Activated naive CD4-positive, alpha-beta T cell treated with anti-CD3 and anti-CD28 coated beads for 36 hours (primary cell): ENCODE measurements at places on chromosomes 4 and X.

- DNase-seq, result peak; percentile 56
These were observed 180.4 kb downstream of the CPEB2 start for GRCh38 chr4:15182600-15183220.

DNA sequence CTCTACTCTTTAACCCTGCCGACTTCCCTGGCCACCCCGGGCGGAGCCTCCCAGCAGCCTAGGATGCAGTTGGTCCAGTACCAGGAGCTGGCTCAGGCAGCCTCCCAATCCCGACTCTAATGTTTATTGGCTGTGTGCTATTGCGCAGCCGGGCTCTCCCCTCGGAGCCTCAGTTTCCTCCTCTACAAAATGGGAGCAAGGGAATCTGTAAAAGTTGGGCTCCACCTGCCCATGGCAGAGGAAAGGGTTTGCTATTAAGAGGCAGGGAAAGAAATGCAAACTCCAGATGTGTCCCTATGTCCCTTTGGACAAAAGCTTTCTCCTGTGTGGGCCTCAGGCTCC lies 140.8 kb upstream of the PJA1 start:
- DNase-seq, result no peak

- no peak for DNase-seq
These were observed 84.9 kb upstream of the SPANXB1 start for GRCh38 chrX:140917354-140918115.

DNA sequence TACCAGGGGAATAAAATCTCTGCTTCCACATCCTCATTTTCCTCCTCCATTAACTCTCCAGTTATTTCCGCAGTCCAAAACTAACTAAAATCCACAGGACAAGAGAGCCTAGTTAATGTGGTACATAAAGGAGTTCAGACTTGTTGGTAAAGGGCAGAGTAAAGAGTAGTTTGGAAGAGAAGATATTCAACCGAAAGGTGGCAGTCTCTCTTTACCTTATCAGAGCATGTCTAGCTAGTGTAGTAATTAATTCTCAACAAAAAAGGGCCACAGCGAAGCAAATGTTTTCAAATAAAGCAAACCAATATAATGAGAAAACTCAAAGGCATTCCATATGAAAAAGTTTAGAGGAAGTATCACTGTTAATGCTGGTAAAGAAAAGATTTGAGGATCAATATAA lies 286.5 kb downstream of the GLUD2 start:
- DNase-seq, result no peak

DNA sequence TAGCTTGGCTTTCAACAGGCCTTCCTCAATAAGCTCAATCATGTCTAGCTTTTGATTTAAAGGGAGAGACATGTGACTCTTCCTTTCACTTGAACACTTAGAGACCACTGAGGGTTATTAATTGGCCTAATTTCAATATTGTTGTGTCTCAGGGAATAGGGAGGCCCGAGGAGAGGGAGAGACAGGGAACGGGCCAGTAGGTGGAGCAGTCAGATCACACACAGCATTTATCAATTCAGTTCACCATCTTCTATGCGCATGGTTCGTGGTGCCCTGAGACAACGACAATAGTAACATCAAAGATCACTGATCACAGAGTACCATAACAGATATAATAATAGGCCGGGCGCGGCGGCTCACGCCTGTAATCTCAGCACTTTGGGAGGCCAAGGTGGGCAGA lies 17.8 kb downstream of the ZNF81 start:
- peak; percentile 47 for DNase-seq

GRCh38 chr4:115234405-115235093 lies 121.1 kb upstream of the NDST4 start:
- no peak for DNase-seq

DNA sequence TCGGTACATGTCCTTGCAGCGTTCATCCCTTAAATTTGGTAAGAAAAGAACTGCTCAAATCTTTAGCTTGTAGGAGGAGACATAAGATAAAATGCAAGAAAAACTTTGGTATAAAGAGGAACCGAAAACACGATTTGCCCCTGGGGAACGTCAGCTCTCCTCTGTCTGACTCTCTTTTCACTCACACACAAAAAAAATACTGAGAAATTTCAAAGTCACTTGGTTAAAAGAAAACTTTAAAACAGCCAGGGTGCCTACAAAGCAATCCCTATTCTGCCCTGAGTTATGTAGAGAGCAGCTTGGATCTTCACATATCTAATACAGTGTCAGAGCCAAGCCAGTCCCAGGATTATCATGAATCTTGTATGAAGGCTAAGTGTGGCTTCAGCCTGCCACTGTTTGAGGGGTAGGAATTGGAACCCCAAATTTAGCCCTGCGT lies 248.5 kb upstream of the CXXC4 start:
- DNase-seq, result no peak

DNA sequence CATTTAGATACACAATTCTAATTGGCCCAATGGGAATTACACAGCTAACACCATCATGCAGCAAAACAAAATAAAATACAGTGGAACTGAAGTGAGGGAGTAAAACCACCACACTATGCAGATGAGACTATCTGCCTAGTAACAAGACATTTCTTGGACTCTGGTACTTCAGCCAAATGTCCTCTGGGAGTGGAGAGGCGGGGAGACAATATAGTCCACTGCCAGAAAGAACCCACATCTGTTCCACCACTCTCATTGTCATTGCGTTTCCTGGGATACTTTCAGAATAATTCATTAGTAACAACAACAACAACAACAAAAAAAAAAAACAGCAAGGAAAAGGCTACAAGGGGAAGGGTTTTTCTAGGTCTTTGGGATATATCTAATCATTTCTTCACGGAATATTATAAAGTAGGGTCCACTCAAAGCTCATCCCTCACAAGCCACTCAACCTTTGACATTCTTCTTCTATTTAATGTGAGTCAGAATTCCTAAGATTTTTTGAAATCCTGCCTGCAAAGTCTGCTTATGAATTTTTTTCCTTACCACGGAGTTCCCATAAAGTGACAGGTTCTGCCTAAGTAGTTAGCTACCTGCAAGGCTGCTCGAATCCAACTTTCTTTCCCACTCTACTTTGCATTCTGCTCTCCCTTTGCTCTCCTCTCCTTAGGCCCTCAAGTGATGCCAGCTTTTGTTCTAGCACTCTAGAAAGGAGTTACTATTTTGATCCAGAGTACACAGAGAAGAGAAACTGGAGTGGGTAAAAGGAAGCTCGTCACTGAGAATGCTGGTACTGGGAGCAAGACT lies 254.6 kb downstream of the CHIC1 start:
- no peak for DNase-seq

- no peak for DNase-seq
These were observed 3.5 kb downstream of the S100P start for GRCh38 chr4:6697131-6697530.

GRCh38 chr4:182564724-182565369 lies 321.6 kb downstream of the TENM3 start:
- no peak for DNase-seq

- DNase-seq, result no peak
These were observed 731 bp upstream of the AMMECR1 start for GRCh38 chrX:110318664-110318968.

DNA sequence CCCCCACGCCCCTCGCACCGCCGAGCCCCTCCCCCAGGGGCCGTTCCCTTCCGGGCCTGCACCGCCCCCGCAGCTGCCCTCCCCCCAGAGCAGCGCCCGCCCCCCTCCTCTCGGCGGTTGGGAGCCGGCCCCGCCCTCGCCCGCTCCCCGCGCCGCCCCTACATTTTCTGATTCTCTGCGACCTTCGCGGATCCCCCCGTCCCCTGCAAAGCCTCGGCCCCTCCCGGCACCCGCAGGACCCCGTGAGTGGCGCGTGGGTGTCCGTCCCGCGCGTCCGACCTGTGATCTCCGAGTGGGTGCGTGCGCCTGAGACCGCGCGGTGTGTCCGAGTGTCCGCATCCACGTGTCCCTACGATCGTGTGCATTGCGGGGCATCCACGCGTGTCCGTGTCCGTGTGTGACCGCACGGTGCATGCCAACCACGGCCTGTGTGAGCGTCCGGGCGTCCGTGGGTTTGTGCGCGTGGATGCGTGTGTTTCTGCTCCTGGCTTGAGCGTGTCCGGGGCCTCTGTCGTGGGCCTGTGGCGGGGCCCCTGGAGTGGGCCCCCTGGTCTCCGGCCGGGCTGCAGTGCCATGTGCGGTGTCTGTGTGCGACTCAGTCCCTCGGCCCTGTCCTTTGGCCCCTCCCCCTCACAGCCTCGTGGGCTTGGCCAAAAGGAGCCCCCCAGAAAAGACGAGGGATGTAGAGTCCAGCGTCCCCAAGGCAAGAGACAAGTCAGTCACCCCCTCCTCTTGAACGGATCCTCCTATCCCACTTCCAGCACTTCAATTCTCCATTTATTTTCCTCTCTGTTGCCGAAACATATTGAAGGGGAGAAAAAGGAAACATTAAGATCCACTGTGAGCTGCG lies 8.8 kb upstream of the NKX1-1 start:
- DNase-seq, result no peak

DNA sequence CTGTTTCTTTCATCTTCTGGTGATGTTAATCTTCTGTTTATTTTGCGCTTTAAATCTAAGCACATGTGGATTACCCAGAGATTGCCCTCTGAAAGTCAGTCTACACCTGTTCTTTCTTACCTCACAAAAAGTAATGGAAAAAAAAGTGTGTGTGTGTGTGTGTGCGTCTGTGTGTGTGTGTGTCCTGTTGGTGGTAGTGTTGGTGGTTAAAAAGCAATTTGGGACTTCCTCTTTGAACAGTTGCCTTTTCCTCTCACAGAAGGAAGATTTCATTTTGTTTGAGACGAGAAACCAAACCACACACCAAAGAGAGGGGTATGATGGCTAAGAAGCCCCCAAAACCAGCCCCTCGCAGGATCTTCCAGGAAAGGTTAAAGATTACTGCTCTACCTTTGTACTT lies at the start of gene STAP1:
TSS of gene STAP1 (plus strand) at position 235 of the 400 bp plus-strand sequence. CDS start at position 318, 83 bp downstream.
- DNase-seq, result peak; percentile 65
